ENCODE measurements at places on chromosomes 6 and 20.

- no peak for DNase-seq
Measured at GRCh38 chr20:10369723-10370090, 64.3 kb downstream of the MKKS start.

DNA sequence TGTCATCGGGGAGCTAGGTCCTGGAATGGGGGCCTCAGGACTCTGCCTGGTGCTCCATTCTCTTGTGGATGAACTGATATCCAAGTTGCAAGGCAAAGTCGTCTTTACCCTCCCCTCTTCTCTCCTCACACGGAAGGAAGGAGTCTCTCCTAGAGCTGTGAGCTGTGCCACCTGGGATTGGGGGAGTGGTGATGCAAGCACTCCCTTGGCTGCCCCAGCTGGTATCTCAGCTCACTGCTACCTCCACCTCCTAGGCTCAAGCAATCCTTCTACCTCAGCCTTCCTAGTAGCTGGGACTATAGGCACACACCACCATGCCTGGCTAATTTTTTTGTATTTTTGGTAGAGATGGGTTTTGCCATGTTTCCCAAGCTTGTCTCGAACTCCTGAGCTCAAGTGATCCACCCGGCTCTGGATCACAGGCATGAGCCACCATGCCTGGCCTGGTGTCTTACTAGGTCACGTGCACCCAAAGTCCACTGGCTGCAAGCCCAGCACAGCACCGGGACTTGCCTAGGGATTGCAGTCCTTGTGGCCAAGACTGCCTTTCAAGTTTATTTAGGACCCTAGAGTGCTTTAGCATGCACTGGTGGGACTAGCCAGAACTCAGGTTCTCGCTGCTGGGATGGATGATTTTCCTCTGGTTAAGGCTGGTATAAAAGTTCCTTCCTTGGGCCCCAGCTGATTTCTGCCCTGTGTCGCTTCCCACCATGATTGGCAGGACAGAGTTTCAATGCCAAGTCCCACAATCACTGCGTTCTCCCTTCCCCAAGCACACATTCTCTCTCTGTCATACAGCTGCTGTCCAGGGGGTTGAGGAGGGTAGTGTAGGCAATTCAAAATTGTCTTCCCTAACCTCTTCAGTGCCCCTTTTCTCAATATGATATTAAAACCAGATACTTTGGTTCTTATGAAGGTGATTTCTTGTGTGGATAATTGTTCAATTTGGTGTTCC, 33.5 kb downstream of the SMAP1 start:
- no peak for DNase-seq

DNA sequence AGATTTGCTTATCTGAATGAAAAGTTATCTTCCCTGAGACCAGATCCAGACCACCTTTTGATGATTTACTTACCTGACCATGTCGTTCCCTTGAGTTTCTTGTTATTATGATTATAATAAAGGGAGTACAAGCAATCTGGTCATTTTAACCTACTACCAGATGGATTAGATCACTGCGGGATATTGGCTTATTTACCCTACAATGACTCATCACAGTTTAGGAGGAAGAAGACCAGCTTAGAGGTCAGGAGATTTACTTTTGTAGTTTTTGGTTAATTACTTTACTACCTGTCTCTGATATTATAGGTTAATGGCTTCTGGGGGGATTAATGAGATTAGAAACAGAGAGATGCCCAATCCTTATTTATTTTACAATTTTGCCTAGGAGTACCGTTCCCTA, 10.7 kb downstream of the PKIB start:
- DNase-seq: no peak

DNA sequence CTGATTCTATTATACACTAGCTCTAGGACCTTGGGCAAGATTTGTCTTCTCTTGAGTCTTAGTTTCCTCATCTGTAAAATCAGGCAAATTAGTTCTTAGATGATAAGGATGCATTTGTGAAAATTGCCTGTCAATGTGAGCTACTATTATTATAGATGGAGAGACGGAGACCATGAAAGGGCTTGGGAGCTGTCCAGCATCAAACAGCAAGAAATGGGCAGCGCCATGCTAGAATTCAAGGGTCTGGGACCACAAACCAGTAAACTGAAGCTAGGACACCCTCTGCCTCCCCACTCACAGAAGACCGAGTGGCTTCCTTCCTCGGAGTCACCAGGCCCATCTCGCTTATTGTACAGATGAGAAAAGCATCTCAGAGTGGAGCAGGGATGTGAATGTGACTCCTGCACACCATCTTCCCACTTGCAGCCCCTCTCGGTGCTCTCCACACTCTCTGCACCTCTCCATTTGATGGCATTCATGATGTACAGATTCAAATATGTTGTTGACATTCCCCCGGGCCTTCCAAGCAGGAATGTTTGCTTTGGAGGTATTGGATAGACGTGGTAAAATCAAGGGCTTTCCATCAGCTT, 24.1 kb upstream of the BPIFA3 start:
- no peak for DNase-seq

DNA sequence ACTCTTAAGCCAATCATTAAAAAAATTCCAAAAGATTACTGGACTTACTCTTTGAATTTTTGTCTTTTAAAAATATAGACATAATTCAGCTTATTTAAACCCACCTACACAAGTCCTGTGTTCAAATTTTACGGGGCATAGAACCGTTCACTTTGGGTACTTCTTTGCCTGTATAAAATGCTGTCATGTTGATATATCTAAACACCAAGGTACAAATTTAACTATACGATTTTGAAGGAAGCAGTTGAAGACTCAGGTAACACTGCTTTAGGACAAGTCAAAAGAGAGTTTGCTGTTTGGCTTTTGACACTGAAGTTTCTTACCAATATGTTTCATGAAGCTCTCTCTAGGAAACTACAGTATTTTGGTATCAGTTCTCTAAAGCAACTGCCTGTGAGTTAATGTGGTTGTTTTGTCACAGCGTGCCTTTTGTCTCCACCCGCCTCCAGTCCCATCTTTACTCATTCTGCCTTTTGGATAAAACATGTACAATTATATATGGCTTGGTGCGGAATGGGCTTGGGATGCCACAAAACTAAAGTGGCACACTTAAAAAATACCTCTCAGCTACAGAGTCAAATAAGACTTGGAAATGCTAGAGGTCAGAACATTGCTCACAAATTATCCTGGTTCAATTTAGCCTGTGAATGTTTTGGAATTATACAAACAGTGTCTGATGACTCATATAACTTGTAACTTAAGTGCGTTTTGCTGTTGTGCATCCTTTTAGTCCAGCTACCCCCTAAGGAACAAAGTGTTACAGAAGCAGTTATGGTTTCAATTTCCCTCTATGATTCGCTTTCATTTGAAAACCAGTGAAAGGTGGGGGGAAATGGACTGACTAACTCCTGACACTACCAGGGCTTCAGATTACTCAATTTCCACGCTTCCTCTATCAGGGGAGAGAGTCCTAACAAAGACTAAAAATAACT, 38.7 kb downstream of the RGS17 start:
- DNase-seq: no peak

GRCh38 chr6:49890988-49891387, 24.7 kb upstream of the CRISP1 start:
- no peak for DNase-seq

DNA sequence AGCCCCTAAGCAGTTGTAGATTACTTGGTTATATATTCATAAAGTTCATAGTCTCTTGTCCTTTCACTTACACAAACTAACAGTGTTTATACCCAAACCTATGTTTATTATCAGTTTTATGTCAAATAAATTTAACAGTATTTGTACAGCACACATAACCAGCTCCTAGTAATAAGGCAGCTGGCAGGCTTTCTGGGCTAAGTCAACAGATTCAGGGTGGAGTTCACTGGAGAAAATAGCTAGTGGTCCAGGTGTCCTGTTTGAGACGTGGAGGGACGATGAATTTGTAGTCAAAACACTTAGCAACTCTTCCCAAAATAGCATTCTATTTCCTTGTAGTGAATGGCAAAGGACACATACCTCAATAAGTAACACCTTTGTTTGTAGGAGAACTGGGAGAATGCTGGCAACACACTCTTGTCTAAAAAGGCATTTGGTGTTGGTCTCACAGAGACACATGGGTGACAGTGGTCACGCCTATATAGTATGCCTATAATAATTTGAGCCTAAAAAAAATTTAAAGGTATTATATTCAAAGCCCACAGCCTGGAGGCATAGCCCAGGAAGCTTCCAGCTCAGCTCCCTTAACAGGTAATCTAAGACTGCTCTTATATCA, 156.4 kb upstream of the CARMIL1 start:
- DNase-seq: no peak

DNA sequence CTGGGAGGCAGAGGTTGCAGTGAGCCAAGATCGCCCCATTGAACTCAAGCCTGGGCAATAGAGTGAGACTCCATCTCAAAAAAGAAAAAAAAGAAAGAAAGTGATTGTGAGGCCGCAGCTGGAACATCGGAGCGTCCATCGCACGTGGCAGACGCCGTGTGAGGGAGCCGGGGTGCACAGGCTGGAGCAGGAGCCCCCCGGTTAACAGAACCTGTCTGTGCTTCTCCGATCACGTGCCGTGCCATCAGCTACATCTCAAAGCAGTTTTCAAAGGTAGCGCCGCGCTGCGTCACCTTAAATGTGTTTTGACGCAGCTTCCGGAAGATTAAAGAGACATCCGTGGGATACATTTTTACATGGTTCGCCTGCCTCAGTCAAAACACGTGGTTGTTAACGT, 138.9 kb downstream of the TAF4 start:
- no peak for DNase-seq

- no peak for DNase-seq
Measured at GRCh38 chr20:11429889-11430519, 487.7 kb upstream of the BTBD3 start.

DNA sequence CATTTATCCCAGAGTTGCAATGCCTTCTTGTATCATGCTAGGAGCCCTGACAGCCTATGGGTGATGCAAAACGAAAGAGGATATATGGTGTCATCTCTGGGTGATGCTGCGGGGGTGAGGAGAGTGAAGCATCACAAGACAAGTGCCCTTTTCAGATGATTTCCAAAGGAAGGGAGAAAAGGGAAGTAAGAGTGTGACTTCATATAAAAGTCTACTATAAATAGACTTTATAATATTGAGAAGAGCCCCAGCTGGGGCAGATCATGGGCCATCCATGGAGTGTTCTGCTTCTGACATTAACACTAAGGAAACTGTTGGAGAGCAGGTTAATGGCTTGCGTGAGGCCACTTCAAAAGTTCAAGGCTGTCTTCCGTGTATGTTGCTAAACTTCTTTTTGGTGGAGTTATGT, 4.4 kb downstream of the CD83 start:
- DNase-seq: no peak

DNA sequence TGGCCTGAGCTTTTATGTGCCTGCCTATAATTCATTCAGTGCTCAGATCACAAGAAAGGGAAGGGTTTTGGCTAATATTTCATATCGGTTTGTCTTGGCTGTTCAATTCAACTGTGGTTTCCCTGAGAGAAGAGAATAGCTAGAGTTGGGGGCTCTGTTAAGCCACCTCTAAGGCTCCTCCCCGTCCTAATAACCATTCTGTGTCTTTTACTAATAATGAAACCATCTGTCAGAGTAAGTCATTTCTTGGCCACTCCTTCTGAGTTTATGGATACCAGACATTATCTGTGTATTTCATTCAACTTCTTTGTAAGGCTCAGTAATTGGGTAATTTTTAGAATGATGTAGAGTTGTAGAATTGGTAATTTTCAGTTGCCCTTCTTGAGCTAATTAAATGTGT, 5.2 kb downstream of the STX11 start:
- DNase-seq: no peak

- DNase-seq: no peak
Measured at GRCh38 chr20:58650181-58650775, 805 bp upstream of the STX16 start.

DNA sequence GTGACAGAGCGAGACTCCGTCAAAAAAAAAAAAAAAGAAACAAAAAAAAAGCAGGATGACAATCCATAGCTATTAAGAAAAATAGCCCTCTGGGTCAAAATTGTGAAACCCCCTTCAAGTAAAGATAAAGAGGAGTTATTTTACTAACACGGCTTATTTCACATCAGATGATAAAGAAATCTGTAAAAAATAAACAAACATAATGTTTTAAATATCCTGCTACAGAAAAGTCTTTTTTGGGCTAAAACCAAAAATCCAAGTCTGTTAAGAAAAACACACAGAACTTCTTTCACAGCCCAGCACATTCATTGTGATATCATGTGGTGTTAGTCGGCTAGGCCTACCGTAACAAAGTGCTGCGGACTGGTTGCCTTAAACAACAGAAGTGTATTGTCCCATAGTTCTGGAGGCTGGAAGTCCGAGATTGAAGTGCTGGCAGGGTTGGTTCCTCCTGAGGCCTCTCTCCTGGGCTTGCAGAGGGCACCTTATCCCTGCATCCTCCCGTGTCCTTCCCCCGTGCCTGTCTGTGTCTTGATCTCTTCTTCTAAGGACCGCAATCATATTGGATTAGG, 239.2 kb upstream of the TAB2 start:
- DNase-seq: no peak

- DNase-seq: no peak
Measured at GRCh38 chr20:4830696-4831095, 109.0 kb downstream of the PRND start.

GRCh38 chr20:16475225-16475624, 98.0 kb downstream of the KIF16B start:
- DNase-seq: no peak

- DNase-seq: no peak
Measured at GRCh38 chr20:50586531-50587232, 76.5 kb downstream of the PTPN1 start.
